GM06990 (cell line): ENCODE measurements at places on chromosomes 16 and 17.

- no peak for DNase-seq
These were observed 15.1 kb upstream of the BBS2 start for GRCh38 chr16:56534847-56535383.

DNA sequence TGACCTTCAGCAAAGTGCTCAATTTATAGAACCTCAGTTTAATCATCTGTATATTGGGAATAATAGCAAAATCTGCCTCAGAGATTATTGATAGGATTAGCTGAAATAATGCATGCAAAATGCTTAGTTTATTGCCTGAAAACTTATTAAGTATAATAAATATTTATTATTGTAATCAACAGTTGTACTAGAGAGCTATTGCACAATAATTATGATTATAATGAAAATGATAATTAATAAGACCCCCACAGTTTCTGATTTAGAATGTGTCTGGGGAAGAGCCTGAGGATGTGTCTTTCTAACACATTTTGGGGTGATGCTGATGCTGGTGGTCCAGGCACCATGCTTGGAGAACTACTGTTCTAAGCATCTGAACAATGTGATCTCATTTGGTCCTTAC is 419.6 kb downstream of the NPIPA7 start:
- no peak for DNase-seq

- DNase-seq, result no peak
These were observed 189.0 kb downstream of the ZFHX3 start for GRCh38 chr16:72858665-72859493.

DNA sequence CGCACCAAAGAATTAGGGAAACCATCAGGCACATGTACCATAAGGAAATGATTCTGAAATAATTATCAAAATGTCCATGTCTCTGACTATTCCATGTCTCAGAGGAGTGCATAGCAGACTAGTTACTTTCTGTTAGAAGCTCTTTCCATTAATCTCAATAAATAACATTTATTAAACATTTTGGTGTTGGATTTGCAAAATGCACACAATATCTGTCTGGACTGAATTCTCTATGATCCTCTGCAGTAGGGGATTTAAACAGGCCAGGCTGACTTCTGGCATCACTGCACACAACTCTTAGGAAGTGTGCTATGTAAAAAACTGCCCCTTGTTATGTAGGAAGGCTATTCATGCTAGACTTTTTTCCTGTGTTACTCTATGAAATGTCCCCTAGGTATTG is 283.3 kb upstream of the CDH5 start:
- DNase-seq, result no peak

- no peak for DNase-seq
These were observed 26.4 kb downstream of the ARHGAP17 start for GRCh38 chr16:24988593-24989338.

- DNase-seq, result peak; percentile 23
These were observed 129.4 kb upstream of the ANKFN1 start for GRCh38 chr17:56023851-56024250.

DNA sequence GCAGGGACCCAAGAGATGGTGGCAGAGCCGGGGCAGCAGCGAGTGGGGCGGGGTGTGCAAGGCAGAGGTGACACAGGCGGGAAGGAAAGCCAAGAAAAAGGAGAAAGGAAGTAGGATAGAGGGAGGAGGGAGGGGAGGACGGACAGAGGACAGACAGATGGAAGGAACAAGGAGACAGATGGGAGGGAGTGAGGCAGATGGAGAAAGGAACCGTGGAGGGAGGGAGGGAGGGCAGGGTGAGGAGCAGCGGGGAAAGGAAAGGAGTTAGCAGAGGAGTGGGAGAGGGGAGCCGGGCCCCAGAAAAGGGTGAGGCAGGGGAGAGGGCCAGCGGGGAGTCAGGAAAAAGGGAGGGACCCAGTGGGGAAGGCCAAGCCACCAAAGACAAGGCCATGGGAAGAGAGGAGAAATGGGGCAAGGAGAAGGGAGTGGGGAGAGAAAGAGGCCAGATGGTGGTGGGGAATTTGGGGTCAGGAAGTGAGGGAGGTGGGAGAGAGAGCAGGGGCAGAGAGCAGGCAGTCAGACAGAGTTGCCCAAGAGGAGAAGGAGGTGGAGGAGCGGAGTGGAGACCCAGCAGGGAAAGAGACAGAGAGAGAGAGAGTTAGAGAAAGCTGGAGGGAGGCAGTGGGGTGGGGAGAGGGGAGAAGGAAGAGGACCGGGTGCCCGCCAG is 13.2 kb upstream of the ASGR1 start:
- DNase-seq, result no peak

DNA sequence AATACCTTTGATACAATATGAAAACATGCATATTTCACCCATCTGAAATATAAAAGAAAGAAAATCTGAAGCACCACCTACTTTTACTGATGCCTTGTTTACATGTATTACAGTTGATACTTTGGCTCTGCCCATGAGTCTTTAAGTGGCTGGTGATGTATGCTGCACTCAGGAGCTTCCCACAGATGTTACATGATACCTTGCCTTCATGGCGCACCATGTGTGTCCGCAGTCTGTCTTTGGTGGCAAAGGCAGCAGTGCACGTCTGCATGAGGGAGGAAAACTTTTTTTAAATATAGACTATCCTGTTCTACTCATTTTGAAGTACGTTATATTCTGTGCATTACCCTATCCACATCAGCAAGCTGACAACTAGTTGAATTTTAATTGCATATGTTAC is 7.5 kb downstream of the VEZF1 start:
- no peak for DNase-seq

DNA sequence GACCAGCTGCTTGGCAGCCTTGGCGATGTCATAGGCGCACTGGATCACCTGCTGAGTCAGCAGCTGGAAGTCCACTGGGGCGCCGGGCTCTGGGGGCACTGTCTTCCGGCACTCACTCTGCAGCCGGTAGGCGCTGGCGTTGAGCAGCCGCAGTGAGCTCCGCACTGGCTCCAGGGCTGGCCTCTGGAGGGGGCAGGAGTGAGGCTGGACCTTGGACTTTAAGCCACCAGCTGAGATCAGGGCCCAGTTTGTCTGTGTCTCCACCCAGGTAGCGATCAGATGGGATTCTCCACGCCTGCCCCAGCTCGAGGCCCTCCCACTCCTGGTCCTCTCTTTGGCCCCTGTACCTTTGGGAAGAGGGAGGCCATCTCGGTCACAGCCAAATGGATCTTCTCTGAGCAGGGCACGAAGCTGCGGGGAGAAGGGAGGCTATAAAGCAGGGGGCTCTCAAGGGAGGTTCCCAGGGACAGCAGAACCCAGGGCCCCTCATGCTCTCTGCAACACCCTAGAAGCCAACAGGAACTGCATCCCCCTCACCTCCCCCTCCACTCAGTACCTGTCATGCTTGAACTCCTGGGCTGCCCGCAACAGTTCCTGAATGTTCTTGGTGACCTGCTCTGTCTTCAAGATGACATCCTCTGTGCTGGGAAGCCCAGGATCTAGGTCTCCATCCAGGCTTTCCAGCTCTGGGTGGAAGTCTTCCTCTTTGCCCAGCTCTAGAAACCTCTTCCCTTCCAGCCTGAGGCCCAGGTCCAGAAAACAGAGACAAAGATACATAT is 6.4 kb downstream of the TP53I13 start:
- no peak for DNase-seq

DNA sequence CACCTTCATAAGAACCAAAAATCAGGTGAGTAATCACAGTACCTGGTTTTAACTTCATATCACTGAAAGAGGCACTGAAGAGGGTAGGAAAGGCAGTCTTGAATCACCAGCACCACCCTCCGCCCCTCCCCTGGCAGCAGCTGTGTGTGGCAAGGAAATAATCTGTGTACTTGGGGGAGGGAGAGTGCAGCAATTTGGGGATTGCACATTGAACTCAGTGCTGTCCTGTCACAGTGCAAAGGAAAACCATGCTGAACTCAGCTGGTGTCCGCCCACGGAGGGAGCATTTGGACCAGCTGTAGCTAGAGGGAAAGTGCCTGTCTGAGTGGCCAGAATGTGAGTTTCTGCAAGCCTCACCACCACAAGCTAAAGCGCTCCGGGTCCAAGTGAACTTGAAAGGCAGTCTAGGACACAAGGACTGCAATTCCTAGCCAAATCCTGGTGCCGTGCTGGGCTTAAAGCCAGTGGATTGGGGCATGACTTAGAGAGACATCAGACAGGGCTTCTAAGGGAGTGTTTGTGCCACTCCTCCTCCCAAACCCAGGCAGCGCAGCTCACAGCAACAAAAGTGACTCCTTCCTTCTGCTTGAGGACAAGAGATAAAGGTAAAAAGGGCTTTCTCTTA is 39.7 kb upstream of the ALDH3A1 start:
- no peak for DNase-seq

GRCh38 chr16:14007450-14007849 is 63.7 kb upstream of the MRTFB start:
- peak; percentile 17 for DNase-seq

- DNase-seq, result no peak
These were observed 182.5 kb downstream of the SNX29 start for GRCh38 chr16:12159028-12159427.

- no peak for DNase-seq
These were observed 77.1 kb downstream of the MMD start for GRCh38 chr17:55344514-55344997.

- peak; percentile 53 for DNase-seq
These were observed 12.0 kb downstream of the TBC1D24 start for GRCh38 chr16:2486645-2487516.

DNA sequence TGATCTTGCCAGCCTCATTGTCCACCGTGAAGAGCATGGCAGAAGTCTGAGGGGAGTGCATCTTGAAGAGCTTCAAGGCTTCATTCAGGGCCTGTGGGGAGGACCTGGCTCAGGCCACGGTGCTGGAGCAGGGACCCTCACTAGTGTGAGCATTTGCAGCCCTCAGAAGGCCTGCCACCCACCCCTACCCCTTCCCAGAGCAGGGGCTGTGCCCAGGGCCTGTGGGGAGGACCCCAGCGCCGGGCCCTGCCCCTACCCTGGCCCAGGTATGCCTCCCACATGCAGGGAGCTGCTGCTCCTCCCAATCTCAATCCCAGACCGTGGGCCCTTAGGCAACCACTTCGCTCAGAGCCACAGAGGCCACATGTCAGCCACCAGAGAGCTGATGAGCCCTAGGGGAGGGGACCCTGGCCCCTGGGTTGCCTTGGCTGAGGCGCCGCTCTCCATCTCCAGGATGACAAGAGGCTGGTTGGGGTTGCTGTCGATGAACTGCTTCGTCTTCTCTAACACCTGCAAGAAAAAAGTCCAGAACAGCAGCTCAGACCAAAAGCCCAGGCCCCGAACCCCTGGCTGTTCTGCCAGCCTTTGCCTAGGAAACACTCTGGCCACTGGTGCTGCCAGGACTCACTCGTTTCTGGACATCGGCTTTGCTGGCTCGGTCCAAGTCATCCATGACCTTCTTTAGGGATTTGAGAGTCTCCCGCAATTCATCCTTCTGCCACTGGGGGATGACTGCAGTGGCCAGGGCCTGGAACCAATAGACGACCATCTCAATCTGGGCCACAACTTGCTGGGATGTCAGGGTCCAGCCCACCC is 1.8 kb upstream of the EXOSC6 start:
- DNase-seq, result no peak

DNA sequence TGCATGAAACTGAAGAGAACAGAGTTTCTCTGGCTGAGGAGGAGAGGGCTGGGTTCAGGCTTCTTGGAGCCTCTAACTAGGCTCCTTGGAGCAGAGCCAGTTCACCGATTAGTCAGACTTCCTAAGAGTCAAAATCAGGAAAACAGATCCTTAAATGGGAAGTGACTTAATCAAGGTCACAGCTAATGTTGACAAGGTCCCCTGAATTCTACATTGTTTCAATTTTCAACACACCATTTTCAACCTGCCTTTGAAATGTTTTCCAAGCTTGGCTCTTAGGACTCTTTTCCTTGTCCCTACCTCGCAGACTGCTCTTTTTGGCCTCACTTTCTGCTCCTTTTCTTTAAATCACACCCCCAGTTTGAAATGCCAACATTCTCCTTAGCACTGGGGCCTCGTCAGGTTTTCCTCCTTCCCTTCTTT is 16.3 kb downstream of the MYL4 start:
- DNase-seq, result no peak

GRCh38 chr17:69961501-69962145 is 113.4 kb upstream of the KCNJ16 start:
- no peak for DNase-seq

DNA sequence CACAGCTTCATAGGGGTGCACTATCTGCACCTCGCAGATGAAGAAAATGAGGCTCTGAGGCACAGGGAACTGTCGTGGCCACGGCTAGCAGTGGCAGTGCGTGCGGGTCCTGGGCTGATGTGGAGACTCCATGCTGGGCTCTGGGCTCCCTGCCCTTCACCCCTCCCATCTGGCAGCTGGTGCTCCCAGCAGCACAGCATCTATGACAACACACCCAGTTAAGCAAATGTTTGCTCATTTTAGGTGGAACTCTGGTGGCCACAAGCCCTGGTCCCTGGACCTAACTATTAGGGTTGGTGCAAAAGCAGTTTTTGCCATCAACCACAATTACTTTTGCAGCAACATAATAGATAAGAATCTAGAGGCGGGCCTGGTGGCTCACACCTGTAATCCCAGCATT is 30.9 kb downstream of the IFT140 start:
- DNase-seq, result no peak

DNA sequence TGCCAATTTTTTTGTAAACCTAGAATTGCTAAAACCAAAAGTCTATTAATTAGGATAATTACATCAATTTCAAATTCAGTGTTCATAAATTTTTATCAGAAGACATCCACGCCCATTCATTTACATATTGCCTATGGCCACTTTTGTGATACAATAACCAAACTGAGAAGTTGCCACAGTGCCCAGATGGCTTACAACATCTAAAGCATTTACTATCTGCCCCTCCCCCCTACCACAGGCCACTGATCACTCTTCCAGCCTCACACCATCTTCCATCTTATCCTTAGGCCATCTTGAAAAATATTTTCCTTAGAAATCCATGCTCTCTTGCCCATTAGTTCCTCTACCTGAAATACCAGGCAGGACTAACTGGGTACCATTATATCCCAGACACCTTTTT is 6.3 kb upstream of the PRKAR1A start:
- DNase-seq, result no peak

DNA sequence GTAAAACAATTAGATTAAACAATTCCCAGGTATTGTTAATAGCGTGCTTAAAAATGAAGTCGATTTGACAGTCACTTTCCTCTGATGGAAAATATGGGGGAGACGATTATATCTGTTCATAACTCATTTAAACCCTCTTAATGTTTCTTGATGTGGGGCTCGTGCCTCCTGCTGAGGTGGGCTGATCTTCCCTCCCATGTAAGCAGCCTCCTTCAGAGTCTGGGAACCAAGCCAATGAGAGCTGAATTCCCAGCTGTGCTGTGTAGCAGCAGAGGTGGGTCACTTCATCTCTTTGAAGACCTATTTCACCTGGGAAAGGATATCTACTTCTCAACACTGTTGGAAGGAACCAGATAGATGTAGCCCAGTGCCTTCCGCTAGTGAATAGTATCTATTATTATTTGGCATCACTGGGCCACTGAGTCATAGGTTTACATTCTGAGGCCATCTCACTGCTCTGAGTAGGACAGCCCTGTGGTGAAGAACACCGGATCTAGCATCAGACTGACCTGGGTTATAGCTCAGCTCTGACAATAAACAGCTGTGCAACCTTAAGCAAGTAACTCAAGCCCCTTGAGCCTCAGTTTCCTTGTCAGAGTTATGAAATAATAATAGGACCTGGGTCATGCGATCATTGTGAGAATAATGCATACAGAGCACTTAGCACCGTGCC is 85.3 kb upstream of the C16orf82 start:
- no peak for DNase-seq
